ENCODE measurements at places on chromosomes 3 and 15. TPM values are rescaled to one million over a fixed set of nuclear protein-coding genes. Genes with fewer than 3 reads are reported as not detected.

DNA sequence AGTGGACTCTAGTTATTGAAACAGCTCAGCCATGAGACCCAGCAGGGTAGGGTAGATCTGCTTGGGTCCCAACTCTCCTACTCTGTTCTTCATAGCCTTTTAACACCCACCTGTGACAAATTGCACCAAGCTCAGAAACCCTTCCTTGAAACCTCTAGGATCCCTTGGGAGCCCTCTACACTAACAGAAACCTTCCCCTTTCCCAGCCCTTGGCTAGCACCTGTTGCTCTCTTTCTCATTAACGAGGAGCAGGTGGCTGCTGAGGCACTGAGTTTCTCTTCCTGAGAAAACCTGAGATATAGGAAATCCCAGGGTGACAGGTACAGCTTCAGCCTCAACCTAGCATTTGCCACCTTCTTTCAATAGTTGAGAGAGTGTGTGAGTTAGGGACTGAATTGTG is 88.3 kb upstream of the CLSTN2 start:
- DNase-seq, result no peak

GRCh38 chr15:89498574-89498906 is 2.2 kb upstream of the RHCG start:
- no peak for DNase-seq

GRCh38 chr3:183213415-183214276 is 39.4 kb upstream of the B3GNT5 start:
- no peak for DNase-seq

Gene PGBD4
- total RNA-seq, result 1.9 TPM

DNA sequence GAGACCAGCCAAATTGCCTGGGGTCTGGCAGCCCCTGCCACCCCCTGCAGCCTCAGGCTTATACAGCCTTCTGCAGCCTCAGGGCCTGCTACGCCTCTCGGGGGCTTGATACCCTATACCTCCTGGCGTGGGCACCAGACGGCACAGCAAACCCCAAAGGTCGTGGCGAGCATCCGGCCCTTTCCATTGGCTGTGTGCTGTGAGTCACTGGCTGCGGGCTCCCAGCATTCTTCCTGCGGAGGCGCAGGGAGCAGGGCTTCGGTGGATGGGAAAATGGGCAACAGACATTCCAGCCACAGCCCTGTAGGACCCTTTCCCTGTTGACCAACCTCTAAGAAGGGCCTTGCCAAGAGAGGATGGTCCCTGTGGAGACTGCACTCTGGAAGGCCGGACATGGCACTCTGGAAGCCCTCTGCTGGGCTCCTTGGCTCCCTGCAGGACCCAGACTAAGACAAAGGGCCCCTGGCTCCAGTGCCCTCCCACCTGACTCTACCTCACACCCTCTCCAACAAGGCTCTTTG is 59.6 kb downstream of the ITGA11 start:
- DNase-seq, result no peak

Gene TPM1
- total RNA-seq, result 997 TPM

DNA sequence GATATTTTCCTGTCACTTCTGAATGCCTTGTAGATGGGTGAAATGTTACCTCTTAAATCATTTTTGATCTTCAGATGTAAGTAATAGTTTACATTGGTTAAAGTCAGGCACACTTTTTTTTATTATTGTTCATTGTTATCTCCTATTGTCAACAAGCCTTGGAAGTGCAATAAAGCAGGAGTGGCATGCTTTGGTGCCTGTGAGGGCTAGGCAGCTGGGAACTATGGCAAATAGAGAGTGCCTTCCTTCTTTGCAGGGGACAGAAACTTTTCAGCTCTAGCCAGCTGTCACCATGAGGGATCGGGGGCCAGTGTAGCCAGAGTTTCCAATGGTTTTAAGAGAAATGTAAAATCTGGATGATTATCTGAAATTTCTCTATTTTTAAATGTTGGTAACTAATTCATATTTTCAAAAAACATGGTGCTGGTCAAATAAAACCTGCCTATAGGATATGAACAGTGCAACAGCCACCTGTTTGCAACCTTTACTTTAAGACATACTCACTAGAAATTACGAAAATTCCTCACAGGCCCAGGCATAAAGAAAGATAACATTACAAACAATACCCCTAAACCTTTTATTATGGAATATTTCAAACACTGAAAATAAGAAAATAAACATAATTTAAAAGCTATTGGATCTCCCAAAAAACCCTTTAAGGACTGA is 9.1 kb upstream of the SELENOK start:
- no peak for DNase-seq

Gene PBRM1
- 72.6 TPM for total RNA-seq

DNA sequence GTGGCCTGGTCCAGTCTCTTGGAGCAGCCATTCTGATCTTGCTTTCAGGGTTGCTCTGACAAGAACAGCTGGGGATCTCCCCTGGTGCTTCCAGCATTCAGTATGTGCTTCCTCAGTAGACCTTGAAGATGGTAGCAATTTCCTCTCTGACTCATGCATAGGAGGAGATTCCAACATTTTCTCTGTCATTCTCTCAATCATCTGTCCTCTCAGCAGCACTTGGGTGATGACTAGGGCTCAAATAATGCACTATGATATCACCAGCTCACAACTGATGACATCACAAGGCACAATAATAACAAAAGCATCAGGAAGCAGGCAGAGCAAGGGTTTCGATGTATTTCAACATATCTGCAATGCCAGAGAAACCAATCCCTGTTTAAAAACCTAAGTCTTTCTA is 52.7 kb downstream of the NFKBIZ start:
- peak; percentile 99 for DNase-seq

GRCh38 chr3:127019449-127019848 is 36.5 kb downstream of the PLXNA1 start:
- DNase-seq, result peak; percentile 45

GRCh38 chr3:158683230-158683962 is 10.9 kb upstream of the LXN start:
- peak; percentile 88 for DNase-seq

DNA sequence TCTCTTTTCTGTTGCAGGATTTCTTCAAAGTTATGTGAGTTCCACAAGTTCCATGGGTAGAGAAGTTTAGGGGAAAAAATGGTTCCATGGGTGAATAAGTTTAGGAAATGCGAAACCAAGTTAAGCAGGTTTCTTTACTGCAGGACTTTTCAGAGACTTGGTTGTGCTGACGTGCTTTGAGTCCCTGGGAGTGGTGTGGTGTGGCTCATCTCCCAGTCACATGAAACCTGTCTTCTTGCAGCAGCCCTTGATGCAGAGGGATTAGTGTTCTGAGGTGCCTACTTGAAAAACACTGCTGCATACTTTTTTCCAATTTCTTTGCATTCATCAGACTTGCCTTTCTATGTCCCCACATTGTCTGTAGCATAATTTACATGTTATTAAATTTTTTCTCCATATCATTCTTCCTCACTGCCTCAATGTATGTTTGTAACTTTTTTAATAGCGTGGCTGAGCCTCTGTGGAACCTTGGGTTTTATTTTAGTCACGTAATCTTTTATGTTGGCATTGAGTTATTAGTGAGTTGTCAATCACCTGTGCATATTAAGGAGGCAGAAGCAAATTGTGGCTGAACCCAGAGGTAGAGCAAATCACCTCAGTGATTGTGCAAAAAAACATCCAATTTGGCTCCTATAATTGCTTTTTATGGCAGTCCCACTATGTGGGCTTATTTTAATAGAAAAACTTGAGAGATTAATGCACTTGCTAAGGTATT is 115.6 kb downstream of the CACNA2D3 start:
- DNase-seq, result no peak

DNA sequence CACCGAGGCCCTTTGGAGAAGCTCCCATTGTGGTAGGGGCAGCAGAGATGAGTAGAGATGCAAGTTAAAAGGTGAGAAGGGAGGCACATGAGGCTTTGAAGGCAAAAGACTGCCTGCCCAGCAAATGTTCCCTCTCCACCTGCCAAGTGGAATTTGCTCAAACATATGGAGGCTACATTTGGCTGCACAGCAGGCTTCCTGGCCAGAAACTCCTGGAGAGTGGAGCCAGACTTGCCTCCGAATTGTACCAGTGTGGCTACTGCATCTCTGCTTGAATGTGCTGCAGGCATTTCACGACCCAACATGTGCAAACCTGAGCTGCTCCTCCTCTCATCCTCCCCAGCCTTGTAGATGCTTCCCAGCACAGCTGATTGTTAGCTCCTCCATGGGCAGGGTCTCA is 229.2 kb downstream of the ZNF621 start:
- no peak for DNase-seq

Gene NR2E3
- total RNA-seq, result under 0.01 TPM

GRCh38 chr3:182268711-182269110 is 524.6 kb upstream of the ATP11B start:
- DNase-seq, result no peak

DNA sequence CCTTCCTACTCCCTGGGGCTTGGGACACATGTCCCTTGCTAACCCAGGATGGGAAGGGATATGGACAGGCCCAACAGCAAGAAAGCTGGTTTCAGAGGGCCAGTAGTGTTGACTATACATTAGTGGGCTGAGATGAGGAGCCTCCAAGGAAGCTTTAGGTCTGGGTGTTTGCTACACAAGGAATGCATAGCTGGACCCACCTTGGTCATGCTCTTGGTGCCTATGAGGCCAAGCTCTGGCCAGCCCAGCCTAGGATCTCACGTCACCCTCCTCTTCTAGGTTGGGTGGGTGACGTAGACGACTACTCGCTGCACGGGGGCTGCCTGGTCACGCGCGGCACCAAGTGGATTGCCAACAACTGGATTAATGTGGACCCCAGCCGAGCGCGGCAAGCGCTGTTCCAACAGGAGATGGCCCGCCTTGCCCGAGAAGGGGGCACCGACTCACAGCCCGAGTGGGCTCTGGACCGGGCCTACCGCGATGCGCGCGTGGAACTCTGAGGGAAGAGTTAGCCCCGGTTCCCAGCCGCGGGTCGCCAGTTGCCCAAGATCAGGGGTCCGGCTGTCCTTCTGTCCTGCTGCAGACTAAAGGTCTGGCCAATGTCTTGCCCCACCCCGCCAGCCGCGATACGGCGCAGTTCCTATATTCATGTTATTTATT is 653 bp upstream of the WDR6 start:
- DNase-seq, result peak; percentile 63

DNA sequence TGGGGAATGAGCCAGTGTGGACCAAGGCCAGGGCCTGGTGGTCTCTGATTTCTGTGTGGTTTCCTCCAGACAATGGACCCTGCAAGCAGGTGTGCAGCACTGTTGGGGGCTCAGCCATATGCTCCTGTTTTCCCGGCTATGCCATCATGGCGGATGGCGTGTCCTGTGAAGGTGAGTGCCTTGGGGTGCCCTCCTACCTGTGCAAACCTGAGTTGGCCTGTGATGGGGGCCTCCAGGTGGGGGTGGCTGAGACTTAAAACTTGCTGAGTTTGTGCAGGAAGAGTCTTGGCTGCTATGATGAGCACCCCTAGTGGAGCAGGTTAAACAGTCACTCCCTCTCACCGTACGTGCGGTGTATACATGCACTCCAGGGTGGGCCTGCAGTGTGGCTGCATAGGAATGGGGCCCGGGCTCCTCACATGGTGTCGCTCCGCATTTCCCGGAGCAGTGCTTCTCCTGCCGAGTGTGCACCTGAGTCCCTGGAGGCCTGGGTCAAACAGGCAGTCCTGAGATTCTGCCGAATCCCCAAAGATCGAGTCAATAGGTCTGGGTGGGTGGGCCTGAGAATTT is 70.8 kb downstream of the FBLN2 start:
- no peak for DNase-seq

DNA sequence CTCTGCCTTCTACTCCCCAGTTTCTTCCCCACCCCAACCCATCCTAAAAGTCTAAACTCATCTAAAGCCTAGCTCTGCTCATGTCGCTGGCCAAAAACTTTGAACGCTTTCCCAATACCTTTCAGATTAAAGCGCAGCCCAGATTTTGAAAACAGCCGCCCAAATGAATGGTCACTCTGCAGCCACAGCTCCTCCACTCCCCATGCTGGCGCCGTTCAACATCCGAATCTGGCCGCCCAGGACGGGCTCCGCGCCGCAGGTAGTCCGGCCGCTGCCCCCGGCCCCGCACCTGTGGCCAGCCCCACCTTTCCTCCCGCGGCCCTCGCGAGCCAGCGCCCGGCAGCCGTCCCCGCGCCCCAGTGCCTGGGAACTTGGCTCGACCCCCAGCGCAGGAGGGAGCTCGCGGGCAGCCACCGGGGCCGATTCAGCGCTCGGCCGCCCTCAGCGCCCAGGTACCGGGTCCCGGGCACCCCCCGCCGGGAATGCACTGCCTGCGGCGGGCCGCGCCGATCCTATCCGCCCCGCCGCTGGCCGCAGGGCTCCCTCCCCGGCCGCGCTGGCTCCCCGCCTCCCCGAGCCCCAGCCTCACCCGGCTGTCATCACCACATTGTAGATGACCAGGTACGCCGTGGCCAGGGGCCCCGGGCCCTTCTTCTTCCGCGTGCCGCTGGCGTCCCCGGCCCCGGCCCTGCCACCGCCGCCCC is 417 bp downstream of the HACD2 start:
- DNase-seq, result no peak

GRCh38 chr3:176208915-176209314 is 988.4 kb downstream of the TBL1XR1 start:
- DNase-seq, result no peak

GRCh38 chr3:46361408-46362283 is 7.7 kb downstream of the CCR2 start:
- no peak for DNase-seq

DNA sequence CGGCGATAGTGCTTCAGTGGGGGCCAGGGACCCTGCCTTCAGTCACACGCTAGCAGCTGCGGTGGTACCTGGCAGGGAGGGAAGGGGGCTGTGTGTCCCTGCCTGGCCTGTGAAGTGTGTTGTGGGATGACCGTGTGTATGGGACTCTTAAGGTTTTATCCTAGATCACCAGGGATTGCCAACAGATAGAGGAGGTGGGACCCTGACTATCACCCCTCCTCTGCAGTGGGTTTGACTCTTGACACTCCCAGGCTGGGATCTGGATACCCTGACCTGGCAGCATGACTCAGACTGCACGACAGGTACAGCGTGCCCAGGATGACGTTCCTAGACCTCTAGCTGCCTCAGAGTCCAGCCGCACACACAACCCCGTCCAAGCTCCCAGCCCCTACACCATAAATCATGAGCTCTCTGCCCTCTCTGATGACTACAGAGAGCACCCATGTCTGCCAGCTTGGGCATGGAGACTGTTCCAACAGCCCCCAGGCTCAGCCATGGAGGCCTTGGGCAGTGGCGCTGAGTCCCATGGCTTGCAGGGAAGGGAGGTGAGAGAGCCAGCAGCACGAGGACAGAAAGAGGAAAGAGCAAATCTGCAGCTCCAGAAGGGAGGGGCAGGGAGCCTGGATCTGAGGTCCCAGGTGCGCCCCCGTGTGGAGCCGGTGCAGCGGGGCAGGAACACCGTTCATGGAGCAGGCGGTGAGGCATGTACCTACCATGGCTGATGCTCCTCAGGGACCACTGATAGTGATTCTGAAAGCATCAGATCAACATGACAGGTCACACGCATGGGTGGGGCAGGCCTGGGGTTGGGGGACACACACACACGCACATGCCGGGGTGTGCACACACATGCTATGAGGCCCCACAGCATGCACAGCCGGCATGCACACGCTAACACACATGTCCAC is 71.0 kb downstream of the ADAMTS7 start:
- peak; percentile 23 for DNase-seq

- DNase-seq, result no peak
Observed at GRCh38 chr3:157300981-157301663, 135.5 kb upstream of the PTX3 start.

GRCh38 chr3:57980416-57980815 is 27.8 kb upstream of the FLNB start:
- no peak for DNase-seq

GRCh38 chr3:155495387-155495786 is 201.9 kb upstream of the STRIT1 start:
- DNase-seq, result peak; percentile 0

GRCh38 chr15:74535388-74536084 is 5.5 kb upstream of the ARID3B start:
- peak; percentile 73 for DNase-seq

All from IMR-90 (cell line).